ENCODE measurements at places on chromosomes 5 and 9.

DNA sequence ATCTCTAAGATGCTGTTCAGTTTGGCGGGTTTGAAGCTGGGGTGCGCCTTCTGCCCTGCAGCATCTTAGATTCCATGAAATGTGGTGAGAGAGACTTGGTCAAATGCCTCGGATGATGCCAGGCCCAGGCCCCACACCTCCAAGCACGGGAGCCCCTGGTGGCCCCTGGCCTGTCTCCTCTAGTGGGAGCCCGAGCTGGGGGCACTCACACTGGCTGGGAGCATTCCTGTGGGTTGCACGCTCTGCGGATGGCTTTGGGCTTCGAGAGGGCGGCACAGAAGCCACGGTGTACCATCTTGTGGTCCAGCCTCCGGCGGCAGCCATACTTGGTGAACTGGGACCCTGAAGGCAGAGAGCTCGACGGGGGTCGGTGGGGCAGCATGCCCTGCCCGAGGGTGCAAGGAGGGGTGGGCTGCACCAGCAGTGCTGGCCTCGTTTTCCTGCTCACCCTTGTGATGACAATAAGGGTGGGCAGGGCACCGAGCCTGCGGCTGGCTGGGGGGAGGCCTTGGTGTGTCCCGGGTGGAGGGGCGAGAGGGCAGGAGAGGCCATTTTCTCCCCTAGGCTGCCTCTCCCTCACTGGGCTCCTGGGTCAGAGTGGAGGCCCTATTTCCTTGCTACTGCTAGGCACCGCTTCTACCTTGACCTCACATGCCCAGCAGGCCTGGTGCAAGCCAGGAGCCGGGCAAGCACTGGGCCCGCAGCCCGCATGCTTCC lies 65.8 kb downstream of the ZNF354C start:
- no peak for DNase-seq

- no peak for DNase-seq
These were observed 40.5 kb downstream of the ITGA2 start for GRCh38 chr5:53029608-53030007.

GRCh38 chr5:169128679-169129078 lies 172.3 kb downstream of the SLIT3 start:
- DNase-seq = no peak

- no peak for DNase-seq
These were observed 27.5 kb downstream of the SEC61B start for GRCh38 chr9:99249619-99250018.

GRCh38 chr9:7287986-7288385 lies 511.6 kb downstream of the DMAC1 start:
- no peak for DNase-seq

GRCh38 chr5:50889790-50890189 lies 223.4 kb downstream of the PARP8 start:
- DNase-seq = no peak

DNA sequence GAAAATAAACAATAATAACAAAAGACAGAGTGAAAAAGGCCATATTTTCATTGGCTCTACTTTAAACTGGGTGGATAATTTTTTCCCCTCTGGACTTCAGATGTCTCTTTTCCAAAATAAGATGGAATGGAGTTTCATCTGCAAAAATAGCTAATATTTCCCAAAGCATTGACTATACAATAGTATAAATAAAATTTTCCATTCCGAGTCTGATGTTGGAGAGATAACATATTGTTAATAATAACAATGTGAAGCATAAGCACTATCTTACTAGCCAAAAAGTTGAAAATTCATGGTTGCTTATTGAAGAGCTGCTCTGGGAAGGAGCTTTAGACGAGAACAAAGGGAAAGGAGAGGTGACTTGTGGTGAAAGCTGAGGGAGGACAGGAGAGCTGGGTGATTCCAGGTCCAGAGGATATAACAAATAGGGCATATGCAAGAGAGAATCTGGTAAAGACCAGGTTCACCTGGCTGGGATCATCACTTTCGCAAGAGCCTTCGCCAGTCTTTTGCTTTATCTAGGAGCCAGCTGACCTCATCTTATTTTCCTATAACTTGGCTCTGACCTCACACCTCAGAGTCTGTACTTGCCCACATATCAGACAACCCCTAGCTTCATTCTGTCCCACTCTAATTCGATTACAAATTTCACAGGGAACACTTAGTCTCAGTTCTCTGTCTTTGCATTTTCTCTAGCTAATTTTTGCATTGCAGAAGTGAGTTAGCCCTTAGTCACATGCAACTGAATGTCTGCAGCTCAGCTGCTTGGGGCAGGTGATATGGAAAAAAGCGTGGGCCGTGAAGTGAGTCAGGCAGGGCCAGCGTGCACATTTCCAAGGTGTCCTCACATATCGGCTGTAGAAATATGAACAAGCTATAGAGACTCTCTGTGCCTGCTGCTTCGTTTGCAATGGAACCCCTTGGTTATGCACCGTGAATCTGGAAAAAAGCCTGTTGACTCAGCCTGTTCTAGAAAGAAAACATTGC lies 7.6 kb upstream of the ZNF474 start:
- DNase-seq = no peak

DNA sequence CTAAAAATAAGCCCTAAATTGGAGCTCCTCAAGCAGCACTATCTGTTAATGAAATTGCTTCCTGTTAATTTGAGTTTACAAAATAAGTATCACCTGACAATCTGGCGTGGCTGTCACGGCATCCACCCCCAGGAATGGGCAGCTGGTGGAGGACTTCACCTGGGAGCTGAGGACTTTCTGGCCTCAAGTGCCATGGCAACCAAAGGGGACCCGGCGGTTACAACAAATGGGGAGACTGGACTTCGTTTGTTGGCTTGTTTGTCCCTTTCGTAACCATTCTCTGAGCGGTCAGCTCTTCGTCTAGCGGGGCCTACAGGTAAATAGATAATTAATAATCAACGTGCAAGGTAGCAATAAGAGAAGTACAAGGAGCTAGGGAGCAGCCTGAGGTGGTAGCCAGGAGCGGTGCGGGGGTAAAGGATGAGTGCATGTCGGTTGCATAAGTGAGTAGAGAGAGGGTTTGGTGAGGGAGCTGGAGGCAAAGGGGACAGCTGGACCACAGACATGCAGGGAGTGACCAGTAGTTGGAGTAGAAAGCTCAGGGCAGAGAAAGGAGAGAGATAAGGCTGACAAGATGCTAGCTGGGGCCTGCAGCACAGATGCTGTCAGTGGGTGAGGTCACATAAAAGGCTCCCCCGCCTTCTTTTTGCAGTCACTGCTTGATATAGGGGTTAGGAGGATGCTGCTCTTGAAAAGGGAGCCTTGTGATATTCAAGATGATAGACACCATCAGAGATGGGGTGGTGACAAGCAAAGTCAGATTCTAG lies 62.5 kb downstream of the HSPA4 start:
- no peak for DNase-seq

All from activated T-cell treated with anti-CD3 and anti-CD28 coated beads for 48 hours (primary cell).